ENCODE measurements at places on chromosomes 4 and X.

GRCh38 chrX:45347877-45348276, 147.2 kb upstream of the DIPK2B start:
- DNase-seq = no peak

DNA sequence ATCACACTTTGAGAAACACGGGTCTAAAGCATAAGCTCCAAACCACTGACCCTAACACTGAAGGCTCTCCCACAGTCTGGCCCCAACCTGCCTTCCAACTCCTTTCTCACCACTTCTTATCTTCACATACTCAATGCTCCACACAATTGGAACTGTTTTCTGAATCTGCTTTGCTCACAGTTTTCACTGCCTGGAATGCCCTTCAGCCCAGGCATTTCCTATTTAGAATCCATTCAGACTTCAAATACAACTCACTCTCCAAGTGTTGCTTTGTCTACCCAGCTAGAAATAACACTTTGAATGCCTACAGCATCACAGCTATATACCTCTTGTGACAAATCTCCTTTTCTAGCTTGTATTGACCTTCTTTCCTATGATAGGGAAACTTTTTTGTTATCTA, 10.2 kb downstream of the OTUD4 start:
- no peak for DNase-seq

DNA sequence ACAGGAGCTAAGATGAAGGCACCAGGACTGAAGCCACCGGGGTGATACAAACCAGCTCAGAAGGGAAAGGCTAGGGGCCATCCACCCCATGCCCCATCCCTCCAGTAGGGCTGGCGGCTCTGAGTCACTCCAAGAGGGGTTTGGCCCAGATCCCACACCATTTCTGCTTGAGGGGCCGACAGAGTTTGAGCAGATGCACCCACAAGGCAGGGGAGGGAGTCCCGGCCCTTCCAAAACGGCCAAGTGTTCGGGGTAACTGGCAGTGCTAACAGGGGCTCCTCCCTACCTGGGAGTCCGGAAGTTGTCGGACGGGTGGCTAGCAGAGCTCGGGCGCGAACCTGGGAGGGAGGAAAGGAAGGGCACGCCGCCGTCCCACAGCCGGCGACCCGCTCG, 412 bp downstream of the SLC10A3 start:
- DNase-seq = no peak

DNA sequence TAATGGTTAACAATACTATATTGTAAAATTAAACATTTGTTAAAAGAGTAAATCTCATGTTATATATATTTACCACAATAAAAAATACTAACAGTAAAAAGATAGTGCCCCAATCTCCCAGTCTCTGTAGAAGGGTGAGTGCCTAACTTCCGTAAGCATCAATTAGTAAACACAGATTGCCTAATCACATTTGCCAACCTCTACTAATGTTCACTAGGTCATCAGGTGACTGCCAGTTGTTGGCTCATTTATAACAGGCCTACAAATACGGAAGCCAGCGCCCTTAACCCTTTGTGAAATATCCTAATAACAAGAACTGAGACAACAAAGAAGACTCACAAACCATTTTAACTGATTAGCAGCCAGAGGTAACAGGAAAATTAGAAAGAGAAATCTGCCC, 345.1 kb downstream of the INPP4B start:
- DNase-seq = no peak

- DNase-seq = no peak
Measured at GRCh38 chrX:77786365-77786680, 307 bp upstream of the ATRX start.

DNA sequence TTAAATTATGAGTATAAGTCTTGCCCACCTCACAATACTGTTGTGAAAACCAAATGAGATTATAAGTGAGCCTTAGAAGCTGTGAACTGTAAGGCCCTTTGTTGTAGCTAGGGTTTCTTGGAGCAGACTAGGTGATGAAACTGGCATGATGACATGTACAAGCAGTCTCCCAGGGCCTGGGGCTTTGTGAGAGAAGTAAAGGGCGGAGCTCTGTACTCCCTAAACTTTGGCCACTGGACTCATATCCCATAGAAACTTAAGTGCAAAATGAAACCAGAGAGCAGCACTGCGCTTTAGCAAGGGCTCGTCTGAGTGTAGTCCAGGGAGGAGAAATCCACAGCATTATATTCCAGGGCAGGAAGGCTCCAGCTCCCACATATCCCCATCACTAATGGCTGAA, 385.6 kb upstream of the FGF16 start:
- no peak for DNase-seq

- no peak for DNase-seq
Measured at GRCh38 chr4:75561789-75562188, 5.9 kb downstream of the ODAPH start.

GRCh38 chrX:45046417-45046816, 154.3 kb downstream of the DIPK2B start:
- no peak for DNase-seq

GRCh38 chr4:119731146-119731742, 102.6 kb upstream of the PDE5A start:
- DNase-seq = no peak

DNA sequence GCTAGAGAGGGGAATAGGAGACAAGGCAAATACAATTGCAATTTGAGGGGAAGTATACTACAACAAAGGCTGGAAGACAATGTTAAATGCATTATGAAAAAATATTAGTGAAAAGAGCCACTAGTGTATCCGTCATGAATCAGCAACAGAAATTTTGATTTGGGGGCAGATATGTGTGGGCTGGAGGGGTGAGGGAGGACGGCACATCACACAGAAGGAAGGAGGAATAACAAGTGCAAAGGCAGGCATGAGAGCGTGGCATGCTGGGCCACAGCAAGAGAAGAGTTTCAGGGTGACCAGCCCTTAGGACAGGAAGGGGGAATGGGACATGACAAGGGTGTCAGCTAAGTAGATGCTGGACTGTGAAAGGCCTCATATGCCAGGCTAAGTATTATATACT, 63.7 kb upstream of the NAP1L5 start:
- DNase-seq = no peak

DNA sequence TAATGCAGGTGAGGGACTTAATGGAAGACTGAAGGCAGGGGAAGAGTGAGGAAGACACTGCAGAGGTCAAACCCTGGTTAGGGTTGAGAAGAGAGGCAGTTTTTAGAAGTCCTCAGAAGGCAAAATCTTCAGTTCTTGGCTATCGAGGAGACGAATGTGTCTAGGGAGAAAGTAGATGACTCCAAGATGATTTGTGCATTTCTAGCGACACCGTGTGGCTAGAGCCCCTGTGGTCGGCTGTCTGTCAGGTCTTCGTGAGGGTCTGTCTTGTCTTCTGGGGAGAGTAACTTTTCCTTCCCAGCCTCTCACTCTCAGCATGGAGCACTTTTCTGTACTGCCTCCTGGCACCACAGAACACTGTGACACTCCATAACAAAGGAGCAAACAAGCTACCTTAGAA, 458.1 kb downstream of the STIM2 start:
- no peak for DNase-seq

DNA sequence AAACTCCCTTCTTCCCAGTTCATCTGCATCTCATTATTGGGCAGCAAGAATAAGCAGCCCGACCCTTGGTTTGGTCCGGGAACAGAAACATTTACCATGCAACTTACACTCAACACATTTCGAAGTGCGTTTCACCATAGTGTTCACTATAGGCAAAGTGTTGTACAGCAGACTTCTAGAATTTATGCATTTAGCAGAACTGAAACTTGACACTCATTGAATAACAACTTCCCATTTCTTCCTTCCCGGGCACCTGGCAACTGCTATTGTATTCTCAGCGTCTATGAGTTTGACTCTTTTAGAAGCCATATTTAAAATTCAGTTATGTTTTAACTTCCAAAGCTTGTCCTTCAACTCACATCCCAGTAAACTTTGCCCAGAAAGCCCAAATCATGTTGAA, 840.6 kb downstream of the NLGN4X start:
- DNase-seq = no peak

- DNase-seq = no peak
Measured at GRCh38 chrX:124232523-124233201, 99.8 kb upstream of the TEX13D start.

- DNase-seq = no peak
Measured at GRCh38 chrX:9337046-9337445, 127.8 kb upstream of the TBL1X start.

DNA sequence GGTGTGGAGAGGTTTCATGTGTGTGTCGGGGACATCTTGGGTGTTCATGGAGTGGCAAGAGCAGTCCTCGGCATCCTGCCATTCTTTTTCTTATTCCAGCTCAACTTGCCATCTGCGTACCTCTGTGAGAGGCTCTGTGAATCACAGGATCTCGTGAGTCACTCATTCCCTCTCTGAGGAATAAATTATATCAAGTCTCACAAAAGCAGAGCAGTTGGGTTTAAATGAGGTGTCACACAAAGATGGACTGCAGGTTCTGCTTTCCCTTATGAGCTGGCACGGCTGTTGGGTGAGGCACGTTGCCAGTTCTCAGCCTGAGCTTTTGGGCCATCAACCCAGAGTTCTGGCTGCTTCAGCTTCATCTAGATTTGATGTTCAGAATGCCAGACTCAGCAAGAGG, 6.8 kb upstream of the OCIAD2 start:
- no peak for DNase-seq

DNA sequence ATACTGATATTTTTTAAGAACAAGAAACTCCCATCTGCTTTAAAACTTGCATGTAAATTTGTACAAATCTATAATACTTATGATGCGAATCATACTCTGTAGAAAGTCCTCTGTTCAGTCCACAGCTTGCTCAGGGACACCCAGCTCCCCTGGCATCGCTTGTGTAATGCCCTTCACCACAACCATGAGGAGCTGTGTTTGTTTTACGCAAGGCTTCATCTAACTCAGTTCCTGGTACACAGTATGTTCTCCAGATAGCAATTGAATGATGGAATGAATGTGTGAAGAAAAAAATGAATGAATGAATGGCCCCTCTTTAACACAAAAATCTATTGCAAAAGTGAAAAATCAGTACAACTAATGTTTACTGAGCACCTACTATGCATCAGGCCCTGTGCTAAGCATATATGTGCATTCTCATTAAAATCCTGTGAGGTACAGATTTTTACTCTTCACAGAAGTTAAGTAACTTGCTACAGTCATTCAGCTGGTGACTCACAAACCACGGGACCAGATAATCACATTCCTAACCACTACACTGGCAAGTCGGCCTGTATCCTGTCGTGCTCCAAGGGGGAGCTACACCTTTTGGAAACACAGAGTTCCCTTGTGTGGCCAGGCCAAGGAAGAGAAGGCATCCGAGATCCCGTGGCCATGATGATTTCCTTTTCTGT, 58.7 kb upstream of the KDR start:
- no peak for DNase-seq

- DNase-seq = no peak
Measured at GRCh38 chr4:150224896-150225591, 146.8 kb downstream of the DCLK2 start.

DNA sequence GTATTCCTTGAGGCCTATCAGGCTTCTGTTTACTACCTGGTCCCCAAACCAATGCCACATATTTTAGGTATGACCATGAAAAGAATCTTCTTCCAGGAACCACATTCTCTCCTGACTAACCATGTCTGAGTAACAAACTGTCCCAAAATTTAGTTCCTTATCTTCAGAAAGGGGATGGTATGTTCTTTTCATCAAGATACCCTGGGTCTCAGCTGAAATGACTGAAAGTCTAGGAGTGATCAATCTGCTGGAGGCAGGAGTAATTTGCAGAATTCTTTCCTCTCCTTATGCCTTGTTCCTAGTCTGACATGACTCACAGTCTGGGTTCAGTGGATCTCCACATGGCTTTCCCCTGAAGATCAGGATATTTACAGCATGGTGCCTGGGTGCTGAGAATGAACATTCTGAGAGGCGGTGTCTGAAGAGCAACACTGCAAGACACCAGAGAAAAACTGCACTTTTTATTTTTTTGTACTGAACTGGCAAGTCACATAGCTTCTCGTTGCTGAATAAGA, 665.5 kb downstream of the TLL1 start:
- no peak for DNase-seq

GRCh38 chr4:18077808-18078207, 56.3 kb upstream of the LCORL start:
- DNase-seq = no peak

- no peak for DNase-seq
Measured at GRCh38 chrX:154327038-154327820, 31.6 kb downstream of the TKTL1 start.

DNA sequence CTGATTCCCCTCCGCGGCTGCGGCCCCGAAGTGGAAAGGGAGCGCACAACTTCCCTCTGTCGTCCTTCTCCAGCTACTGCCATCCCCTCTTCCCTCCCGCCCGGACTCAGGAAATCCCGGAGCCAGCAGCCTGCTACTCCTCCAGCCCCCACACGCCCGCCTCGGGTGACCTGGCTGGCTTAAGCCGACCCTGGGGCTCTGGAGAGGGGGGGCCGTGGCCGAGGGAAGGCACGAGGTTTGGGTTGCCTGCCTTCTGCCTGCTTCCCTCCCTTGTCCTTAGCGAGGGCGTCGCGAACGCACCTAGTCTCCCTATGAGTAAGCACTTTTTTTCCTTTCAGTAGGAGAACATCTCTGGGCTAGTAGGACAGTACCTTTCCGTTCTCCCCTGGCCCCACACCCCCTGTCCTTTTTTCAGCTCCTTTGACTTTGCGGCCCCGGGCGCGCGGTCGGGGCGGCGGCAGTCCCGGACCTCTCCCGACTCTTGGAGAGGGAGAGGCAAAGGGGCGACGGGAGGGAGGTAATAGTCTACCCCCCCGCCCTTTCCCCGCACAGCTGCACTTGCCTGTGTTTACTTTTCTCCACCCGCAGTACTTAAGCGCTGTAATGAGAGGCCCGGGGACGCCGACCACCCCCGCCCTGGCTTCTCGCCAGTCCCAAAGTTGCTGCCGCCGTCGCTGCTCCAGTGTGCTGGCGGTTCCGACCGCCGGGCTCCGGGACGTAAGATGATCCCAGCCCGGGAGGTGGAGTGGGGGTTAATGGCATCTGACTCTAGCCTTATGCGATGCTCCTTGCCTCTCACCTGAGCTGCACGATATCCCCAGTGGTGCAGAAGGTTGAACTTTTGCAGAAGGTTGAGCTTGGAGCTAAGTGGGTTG, 868 bp downstream of the PLS3 start:
- DNase-seq = peak; percentile 45

GRCh38 chr4:139715746-139716391, 50.2 kb downstream of the MGST2 start:
- no peak for DNase-seq

DNA sequence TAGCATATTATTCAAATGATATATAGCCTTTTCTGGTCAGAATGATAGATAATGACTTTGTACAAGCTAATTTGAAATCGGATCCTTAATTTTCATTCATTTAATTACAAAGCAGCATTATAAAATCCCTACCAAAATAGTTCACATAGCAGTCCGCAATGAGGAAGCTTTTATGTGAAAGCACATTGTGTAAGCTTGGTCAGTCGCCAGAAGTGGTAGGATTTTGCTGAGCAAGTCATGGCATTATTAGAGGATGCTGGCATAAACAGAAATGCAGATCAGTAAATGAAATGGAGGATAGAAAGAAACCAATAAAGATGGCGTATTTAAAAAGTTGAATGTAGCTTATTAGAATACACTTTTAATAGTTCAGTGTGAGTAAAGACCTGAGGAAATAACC, 93.2 kb upstream of the DIAPH2 start:
- DNase-seq = no peak

Data from NCI-H187 (cell line).